Peyer's patch (tissue), 4 donors: ENCODE measurements at places on chromosomes 5 and 9. TPM values are rescaled to one million over a fixed set of nuclear protein-coding genes. Genes with fewer than 3 reads are reported as not detected.

DNA sequence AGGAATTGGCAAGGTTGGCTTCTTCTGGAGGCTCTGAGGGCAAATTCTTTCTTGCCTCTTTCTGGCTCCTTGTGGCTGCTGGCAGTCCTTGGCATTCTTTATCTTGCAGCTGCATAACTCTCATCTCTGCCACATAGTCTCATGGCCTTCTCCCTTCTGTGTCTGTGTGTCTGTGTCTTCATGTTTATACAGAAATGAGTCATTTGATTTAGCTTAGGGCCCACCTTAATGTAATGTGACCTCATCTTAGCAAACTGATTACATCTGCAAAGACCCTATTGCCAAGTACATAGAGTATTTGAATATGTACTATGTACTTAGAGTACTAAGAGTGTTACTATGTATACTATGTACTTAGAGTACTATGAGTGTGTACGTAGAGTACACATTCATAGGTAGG lies 122.5 kb downstream of the RFK start:
- no peaks in the 10 kb centered on the region for H3K27me3 ChIP-seq
- no peaks in the 10 kb centered on the region for H3K36me3 ChIP-seq
- DNase-seq, result no peak
- H3K4me3 ChIP-seq, result no peak overlapping the region
- H3K4me1 ChIP-seq, result no peaks in the 10 kb centered on the region
- no peak overlapping the region for H3K27ac ChIP-seq

PTPA gene
- total RNA-seq, result 65.7 TPM

DNA sequence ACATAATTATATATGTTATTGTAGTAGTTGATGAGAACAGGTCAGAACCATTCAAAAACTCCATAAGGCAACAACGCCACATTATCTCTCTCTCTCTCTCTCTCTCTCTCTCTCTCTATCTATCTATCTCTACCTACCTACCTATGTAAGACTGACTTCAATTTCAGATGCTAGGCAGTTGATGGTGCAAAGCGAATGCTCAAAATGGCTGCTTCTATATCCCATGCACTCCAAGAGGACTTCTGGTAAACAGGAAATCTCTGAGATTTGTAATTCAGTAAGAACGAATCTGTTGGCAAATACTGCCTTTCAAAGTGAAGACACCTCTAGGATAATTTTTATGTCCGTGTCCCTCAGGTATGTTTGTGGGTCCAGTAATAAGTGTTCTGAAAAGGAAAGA lies 43.7 kb downstream of the MEF2C start:
- DNase-seq, result no peak
- H3K27ac ChIP-seq, result no peak overlapping the region
- H3K36me3 ChIP-seq, result no peaks in the 10 kb centered on the region
- no peak overlapping the region for H3K4me3 ChIP-seq
- no peaks in the 10 kb centered on the region for H3K27me3 ChIP-seq
- no peaks in the 10 kb centered on the region for H3K4me1 ChIP-seq

DNA sequence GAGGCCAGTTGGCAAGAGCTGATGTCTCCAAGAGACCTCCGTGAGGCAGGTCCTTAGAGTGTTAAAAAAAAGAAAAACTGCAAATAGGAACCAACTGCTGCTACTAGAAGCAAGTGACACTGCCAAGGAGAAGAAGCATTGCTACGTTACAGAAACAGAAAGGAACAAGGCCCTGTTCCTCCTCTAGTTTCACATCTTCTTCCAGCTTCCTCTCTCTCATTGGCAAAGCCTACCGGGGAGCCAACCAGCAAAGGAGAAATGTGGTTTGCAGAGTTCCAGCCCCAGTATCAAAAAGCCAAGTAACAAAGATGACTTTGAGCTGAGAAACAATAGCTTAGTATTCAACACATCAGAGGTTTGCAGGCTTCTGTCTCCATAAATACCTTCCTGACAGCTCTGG lies 145.9 kb downstream of the PRELID2 start:
- no peak overlapping the region for H3K4me3 ChIP-seq
- no peak overlapping the region for H3K27ac ChIP-seq
- no peak for DNase-seq
- H3K36me3 ChIP-seq, result no peaks in the 10 kb centered on the region

GRCh38 chr5:68780299-68780955 lies 313.4 kb upstream of the SLC30A5 start:
- H3K27ac ChIP-seq, result no peak overlapping the region
- H3K4me3 ChIP-seq, result no peak overlapping the region
- no peak for DNase-seq
- H3K27me3 ChIP-seq, result no peaks in the 10 kb centered on the region
- no peaks in the 10 kb centered on the region for H3K4me1 ChIP-seq

- H3K36me3 ChIP-seq, result no peaks in the 10 kb centered on the region
- DNase-seq, result no peak
- H3K27ac ChIP-seq, result no peak overlapping the region
- no peaks in the 10 kb centered on the region for H3K27me3 ChIP-seq
Measured at GRCh38 chr9:124511426-124511840, 4.2 kb upstream of the NR5A1 start.

- H3K27ac ChIP-seq, result no peak overlapping the region
- no peaks in the 10 kb centered on the region for H3K4me1 ChIP-seq
- no peaks in the 10 kb centered on the region for H3K36me3 ChIP-seq
- no peaks in the 10 kb centered on the region for H3K27me3 ChIP-seq
- no peak overlapping the region for H3K4me3 ChIP-seq
- DNase-seq, result no peak
Measured at GRCh38 chr5:180596115-180596667, 4.9 kb upstream of the SCGB3A1 start.

GRCh38 chr5:95883185-95884016 lies 60.9 kb upstream of the GLRX start:
- no peaks in the 10 kb centered on the region for H3K27me3 ChIP-seq
- H3K36me3 ChIP-seq, result no peaks in the 10 kb centered on the region
- H3K4me1 ChIP-seq, result no peaks in the 10 kb centered on the region
- no peak for DNase-seq
- no peak overlapping the region for H3K27ac ChIP-seq

DNA sequence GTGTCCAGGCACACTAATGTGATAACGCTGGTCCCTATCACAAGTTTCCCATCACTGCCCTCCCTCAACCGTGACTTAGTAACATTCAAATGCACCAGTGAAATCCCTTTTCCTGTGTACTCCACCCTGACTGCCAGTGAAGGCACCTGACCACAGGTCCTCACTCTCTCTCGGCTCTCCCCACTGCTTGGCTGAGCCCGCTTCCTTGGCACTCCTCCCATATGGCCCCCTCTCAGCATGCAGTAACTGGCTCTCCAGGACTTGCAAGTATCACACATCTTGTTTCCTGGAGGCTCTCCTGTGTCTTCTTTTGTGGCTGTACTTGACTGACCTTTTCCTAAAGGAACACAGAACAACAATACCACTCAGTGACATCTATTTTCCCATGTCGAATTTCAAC lies 292.0 kb upstream of the ZNF608 start:
- H3K4me1 ChIP-seq, result no peaks in the 10 kb centered on the region
- DNase-seq, result no peak
- H3K27me3 ChIP-seq, result no peaks in the 10 kb centered on the region
- no peak overlapping the region for H3K4me3 ChIP-seq

DNA sequence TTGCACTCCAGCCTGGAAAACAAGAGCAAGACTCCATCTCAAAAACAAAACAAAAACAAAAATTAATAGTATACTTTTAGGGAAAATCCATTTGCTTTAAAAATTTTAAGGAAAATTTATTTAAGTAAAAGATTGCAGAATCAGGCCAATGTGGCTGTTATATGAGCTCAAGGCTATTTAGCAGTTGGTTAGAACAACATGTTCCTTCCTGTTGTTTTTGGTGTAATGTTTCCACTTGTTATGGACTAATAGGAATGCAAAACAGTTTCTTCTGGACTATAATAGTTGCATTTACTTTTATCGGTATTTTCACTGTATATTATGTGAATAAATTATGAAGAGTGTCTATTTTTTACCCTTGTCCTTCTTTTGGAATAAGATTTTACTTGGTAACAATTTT lies 3.0 kb upstream of the CDC42SE2 start:
- no peak for DNase-seq
- H3K27me3 ChIP-seq, result no peaks in the 10 kb centered on the region
- H3K27ac ChIP-seq, result peak overlapping the region; percentile 13
- H3K4me1 ChIP-seq, result peaks cover 25% of the 10 kb centered on the region

PCDHGA12 gene
- 6.8 TPM for total RNA-seq

GRCh38 chr5:6218517-6218916 lies 159.8 kb downstream of the MED10 start:
- DNase-seq, result no peak
- H3K27ac ChIP-seq, result no peak overlapping the region
- no peaks in the 10 kb centered on the region for H3K4me1 ChIP-seq
- H3K4me3 ChIP-seq, result no peak overlapping the region
- H3K27me3 ChIP-seq, result no peaks in the 10 kb centered on the region
- H3K36me3 ChIP-seq, result no peaks in the 10 kb centered on the region

DNA sequence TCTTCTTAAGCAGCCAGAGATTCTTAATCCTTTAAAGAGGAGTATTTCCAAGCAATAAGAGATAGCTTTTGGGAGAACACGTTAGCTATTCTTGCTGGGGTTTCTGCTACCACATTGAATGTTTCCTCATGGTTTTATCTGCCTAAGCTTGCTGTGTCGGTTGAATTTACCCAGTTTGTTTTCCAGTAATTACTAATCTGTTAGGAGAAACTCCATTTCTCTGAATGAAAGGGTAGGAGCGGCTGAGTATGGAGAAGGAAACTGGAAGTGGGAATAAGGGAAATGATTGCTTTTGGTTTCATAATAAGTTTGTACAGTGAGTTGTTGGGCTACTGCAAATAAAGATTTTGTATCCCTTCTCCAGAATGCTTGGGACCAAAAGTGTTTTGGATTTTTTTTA lies 1.2 kb downstream of the JAK2 start:
- H3K27ac ChIP-seq, result peak overlapping the region; percentile 95
- no peaks in the 10 kb centered on the region for H3K36me3 ChIP-seq
- no peak for DNase-seq
- H3K4me1 ChIP-seq, result peaks cover 5% of the 10 kb centered on the region

TPPP gene
- total RNA-seq, result 7.4 TPM

DNA sequence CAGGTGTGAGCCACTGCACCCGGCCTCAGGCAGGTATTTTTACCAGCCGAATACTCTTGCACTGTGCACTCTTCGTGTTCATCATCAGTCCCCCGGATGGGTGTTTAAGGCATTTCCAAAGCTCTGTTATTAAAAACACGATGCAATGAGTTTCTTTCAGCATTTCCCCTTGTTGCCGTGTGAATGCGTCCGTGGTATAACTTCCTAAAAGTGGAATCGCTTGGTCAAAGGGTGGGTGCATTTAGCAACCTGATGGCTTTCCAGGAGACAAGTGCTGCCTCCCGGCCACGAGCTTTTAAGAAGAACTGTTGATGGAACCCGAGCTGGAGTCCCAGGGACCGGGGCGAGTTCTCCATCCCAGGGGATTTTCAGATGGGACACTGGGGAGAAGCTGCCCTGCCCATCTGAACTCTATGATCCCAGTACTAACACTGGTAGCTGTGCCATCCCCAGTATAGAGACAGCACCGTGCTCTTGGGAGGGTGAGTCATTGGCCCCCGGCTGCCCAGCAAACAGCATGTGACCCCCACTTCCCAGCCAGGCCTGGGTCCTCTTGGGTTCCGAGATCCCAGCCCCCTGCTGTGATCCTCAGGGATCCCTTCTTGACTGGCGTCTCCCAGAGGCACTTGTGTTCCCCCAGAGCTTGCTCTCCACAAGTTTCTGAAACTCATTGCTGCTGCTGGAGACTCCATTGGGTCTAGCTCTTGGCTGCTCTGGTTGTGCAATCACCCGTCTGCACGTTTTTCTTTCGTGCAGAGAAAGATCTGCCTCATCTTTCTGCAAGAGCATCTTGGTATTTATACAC lies 169.5 kb upstream of the IER5L start:
- peaks cover 8% of the 10 kb centered on the region for H3K4me1 ChIP-seq
- H3K27me3 ChIP-seq, result no peaks in the 10 kb centered on the region
- H3K4me3 ChIP-seq, result no peak overlapping the region
- DNase-seq, result no peak
- H3K27ac ChIP-seq, result no peak overlapping the region

SLC36A2 gene
- not detected for total RNA-seq
